ENCODE measurements at places on chromosomes 6 and 20.

- no peak for DNase-seq
Measured at GRCh38 chr6:156735751-156736150, 41.4 kb upstream of the ARID1B start.

DNA sequence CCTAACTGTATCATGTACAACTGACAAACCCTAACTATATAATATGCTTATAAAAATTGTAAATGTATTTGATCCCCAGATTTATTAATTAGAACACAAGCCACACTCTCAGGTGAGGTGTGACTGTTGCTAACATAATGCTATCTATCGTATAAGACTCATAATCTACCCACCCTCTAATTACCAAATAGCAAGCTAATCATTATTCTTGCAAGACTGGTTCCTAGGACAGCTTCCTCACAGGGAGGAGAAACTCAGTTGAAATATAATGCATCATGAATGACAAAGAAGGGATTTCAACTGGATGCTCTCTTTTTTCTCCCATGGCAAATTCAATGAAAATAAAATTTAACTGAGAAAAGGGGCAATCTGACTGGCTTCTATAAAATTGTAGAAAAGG lies 35.4 kb downstream of the ELOVL4 start:
- DNase-seq = no peak

DNA sequence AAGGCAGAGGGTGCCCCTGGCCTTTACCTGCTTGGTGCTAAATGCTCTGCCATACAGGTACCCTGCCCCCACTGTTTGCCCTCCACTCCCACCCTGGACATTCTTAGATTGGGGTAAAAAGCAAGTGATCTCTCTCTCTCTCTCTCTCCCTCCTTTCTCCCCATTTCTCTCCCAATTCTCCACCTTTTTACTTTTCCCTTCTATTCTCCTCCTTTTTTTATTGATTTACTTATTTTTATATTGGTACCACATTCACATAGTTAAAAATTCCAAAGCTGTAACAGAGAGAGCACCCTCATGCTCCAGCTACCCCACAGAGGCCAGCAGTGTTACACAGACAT lies 37.7 kb upstream of the ID1 start:
- no peak for DNase-seq

GRCh38 chr20:18390201-18390600 lies 76.6 kb downstream of the DZANK1 start:
- no peak for DNase-seq

All from KBM-7 (cell line).